ENCODE measurements at places on chromosomes 16 and 17.

DNA sequence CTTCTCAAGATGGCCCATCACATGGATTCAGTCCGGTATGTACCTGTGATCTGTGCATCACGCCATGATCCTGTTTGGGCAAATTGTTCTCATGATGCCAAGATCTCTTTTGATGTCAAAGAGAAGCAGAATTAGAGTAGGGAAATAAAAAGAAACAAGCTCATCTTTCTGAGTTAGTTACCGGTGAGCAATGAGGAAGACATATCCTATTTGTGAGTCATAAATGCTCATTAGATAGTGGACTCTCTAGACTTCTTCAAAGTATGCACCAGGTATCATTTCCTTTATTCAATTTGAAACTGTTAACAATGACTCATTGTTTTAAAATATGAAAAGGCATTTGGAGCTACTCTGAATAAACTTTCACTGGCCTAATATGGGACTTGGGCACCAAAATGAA lies 8.0 kb upstream of the KRTAP4-12 start:
- no peak for DNase-seq

DNA sequence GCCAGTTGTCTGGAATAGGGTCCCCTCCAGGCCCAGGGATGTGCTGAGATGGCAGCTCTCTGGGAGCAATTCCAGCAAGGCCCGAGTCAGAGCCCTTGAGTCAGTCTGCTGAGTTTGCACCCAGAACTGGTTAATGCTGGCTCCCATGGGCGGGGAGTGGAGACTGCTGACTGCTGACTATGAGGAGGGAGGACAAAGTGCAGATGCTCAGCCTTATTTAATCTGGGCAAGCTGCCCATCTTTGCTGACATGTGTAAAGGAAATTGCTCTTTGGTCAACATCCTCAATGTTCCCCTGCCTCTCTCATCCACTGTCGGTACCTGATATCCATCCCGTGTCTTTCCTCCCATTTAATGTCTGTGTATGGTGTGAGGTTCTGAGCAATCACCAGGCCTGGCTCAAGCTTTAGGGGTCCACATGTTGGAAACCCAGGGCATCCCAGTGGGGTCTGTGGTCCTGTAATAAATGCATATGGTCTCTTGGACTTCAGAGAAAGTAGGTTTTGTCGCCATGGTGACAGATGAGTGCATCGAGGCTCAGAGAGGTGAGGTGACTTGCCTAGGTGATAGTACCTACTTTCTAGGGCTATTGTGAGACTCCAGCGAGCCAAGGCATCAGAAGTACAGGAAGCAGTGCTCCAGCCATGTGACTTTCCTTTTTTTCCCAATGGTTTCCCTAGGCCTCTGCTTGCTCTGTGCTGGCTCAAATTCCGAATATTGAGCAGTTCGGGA lies 20.0 kb upstream of the RNF135 start:
- DNase-seq = no peak

DNA sequence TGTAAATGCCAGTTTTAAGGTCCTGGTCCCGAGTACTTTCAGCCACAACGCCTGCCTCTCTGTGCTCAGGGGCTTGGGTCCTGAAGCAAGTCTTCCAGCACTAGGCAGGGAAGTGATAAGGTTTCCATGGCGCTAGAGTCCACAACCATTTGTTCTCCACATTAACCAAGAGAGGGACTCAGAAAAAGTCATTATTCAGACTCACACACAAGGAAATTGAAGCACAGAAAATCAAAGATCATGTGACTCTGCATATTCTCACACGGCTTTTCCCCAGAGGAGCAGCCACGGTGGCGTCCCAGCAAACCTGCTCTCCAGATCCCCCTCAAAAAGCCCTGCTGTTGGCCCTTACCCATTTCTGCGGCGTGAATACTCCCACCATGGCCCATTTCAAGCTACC lies 9.7 kb downstream of the ENPP7 start:
- DNase-seq = no peak

- DNase-seq = no peak
Observed at GRCh38 chr16:7688811-7689210, 356.2 kb downstream of the RBFOX1 start.

DNA sequence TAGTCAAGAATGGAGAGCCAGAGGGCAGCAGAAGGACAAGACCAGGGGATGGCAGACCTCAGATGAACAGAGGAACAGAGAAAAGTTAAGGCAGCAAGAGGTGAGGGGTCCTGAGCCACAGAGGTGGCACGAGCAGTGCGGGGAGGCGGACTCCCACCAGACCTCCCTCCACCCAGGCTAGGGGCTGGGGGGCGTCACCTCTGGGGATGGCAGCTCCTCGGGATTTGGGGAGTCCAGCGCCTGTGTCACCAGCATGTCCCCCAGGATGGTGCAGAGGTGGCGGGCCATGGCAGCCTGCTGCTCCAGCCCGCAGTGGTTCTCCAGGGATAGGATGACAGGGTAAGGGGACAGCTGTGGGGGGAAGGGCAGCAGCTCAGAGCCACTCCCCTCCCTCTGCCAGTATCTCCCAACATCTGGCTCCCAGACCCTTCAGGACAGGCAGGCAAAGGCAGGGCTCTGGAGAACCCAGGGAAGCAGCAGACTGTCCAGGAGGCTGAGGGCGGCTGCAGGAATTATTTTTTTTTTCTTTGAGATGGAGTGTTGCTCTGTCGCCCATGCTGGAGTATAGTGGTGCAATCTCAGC lies 15.8 kb downstream of the PLCD3 start:
- DNase-seq = no peak

DNA sequence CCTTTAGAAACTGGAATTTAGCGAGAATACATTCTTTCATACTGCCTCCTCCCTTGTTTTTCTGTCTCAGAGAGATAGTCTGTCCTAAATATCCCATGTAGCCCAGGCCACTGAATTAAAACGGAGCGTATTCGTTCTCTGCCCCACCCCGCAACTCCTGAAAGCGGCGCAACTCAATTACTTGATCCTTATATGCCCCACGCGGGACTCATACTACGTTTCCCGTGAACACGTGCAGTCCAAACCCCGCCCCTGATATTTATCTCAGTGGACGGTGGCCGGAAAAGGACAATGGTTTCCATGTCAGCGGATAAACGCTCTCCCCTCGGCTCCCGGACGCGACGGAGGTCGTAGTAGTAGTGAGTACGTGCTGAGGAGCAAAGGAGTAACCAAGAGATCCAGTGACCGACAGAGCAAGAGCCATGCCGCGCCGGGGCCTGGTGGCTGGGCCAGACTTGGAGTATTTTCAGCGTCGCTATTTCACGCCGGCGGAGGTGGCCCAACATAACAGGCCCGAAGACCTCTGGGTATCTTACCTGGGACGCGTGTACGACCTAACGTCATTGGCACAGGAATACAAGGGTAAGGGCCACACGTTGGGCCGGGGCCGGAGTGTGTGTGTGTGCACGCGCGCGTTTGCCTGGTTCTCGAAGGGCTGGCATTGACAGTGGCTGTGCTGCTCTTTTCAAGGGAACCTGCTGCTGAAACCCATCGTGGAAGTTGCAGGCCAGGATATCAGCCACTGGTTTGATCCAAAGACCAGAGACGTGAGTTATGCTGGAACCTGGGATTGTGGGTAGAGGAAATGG lies at the start of gene CYB5D1:
CYB5D1 (plus strand) TSS at position 291 of the 809 bp plus-strand sequence; CDS start at position 423, 132 bp downstream.
- no peak for DNase-seq

- no peak for DNase-seq
Observed at GRCh38 chr16:79006765-79007164, 593.8 kb downstream of the MAF start.

DNA sequence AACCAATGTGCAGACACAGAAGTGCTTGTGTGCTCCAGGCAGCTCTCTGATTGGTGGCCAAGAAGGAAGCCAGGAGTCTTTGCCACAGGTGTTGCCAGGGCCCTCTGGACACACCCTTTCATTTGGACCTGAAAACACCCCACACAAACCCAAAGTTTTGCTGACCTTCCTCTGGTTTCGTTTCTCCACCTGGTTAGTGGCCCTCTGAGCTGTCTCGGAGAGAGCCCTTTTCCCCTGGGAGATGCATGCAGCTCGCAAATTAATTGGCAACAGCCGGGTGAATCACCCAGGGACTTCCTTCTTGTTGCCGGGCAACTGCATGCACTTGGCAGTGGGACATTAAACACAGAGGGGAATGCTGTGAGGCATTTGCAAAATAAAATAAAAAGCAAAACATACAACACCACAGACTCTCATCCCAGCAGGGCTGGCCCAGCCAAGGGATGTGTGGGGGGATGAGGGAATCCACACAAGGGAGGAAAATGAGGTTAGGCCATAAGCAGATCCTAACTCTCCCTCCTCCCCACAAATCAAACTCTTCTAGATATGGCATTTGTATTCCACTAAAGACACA lies 286.6 kb downstream of the SOX9 start:
- DNase-seq = peak; percentile 54

DNA sequence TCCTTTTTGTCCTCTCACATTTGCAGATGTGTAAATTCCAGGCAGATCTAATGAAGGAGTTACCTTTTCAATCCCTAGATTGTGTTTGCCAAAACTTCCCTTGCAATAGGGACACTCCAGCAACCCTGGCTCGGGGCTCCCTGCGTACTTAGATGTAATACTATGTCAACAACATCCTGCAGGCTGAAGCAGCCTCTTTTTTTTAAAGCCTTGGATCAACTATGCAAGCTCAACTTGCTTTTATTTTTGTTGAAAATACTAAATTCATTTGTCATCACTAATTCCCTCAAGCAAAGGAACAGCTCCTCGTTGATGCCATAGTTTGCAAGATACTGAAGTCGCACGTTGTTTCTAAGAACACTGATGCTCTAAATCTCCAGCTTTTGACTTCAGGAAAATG lies 59.1 kb downstream of the GRIN2A start:
- DNase-seq = no peak

- no peak for DNase-seq
Observed at GRCh38 chr17:29825604-29826003, 104.4 kb downstream of the SSH2 start.

DNA sequence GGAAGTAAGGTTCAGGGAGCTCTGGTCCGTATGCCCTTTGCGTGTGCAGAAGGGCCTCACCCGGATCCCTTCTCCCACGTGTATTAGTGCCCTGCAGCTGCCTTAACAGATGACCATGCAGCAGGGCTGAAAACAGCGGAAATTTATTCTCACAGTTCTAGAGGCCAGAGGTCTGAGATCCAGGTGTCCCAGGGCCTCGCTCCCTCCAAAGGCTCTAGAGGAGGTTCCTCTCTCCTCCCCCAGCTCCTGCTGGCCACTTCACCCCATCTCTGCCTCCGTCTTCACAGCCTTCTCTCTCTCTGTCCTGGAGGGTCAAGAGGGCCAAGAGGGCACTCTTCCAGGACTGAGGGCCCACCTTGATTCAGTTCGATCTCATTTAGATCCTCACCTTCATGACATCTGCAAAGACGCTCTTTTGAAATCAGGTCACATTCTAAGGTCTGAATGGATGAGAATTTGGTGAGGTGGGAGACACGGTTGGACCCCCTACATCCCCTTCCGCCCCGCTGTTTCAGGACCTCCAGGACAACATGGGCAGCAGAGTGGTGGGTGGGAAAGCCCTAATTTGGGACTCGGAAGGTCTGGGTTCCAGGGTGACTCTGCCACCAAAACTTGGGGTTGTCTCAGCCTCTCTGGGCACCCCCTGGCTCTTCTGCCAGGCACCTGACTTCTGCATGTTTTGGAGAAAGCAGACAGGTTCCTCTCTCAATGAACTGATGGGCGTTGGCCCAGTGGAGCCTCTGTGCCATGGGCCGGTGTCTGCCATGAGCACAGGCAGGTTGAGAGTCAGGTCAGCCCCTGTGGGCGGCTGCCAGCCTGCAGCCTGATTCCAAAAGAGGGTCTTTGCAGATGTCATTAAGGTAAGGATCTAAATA lies 361.2 kb downstream of the SEC14L1 start:
- no peak for DNase-seq

DNA sequence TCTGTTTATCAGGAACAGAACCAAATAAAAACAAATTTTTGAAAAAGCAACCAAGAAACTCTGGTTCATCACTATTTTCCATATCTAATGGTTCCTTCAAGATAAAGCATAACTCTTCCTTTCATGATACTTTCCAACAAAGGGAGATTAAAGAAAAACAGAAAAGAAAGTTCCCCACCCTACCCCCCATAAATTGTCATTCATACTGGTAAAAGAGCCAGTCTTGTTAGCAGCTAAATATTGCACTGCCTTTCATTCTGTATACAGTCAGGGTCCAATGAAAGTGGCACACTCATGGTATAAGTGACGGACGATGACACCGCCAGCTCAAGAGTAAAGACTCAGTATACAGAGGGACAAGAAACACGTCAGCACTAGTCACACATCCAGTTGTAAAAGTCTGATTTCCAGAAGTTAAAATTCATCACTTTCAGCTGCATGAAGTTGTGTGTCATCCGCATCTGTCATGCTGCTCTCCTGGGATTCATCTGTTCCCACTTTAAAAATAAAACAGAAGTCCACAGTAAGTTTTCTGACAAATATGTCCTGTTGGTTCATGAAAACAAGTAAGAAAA lies 68.5 kb downstream of the CDC27 start:
- no peak for DNase-seq

DNA sequence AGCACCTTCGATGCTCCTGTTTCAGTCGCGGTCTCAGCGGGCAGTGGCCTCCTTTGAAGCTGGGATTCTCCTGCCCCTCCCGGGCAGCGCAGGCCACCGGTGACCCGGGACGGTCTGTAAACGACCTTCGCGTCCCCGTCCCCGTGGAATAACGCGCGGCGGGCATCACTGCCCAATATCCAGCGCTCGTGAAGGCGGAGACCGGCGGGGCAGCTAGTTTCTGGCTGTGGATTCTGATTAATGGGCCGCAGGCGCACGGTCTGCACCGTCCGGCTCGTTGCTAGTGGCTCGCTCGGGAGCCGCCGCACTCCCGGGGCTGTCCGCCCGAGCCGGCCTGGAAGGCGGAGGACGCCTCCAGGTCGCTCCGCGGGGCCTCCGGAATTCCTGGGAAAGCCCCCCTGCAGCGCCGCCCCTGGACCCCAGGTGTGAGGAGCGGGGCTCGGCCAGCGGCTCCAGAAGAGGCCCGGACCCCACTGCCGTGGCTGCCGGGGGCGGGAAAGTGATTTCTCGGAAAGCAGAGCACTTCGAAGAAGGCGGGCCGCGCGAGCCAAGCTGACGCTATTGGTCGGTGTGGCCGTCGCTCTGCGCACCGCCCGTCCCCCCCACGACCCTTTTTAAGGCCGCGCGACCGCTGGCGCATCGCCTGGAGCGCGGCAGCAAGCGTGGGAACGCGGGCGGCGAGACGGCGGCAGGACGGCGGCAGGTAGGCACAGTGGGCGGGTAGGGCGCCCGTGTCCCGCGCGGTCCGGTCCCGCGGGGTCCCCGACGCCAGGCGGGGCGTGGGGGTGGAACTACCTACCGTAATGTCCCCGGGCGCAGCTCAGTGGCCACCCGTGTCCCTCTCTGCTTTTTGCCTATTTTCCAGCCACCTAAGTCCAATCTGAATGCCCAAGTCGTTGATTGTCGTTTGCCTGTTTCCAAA lies at the start of gene IRF8:
IRF8 (plus strand) TSS at position 642 of the 922 bp plus-strand sequence. CDS start 3,854 bp downstream, outside the sequence.
- peak; percentile 62 for DNase-seq

GRCh38 chr17:10126616-10127501 lies 71.5 kb downstream of the GAS7 start:
- no peak for DNase-seq

DNA sequence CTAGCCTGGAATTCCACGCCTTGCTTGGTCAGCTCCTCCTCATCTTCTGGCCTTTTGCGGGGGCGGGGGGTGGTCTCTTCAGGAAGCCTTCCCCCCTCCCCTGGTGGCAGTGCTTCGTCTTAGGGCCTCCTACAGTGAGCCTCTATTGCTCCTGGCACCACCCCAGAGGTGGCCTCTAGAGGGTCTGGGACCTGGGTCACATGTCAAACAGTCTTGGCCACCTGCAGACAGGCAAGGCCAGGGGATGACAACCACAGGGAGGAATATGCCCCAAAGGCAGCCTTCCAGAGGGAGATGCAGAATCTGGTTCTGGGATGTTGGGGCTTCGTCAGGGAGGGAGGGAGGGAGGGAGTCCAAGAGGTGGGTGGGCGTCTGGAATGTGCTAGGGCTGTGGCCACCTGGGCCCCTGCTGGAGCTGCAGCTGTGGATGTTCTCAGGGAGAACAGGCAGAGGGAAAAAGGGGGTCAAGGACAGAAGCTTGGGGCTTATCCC lies 50.6 kb downstream of the SMPD3 start:
- no peak for DNase-seq
